ENCODE measurements at places on chromosomes 12 and 14. TPM values are rescaled to one million over a fixed set of nuclear protein-coding genes. Genes with fewer than 3 reads are reported as not detected.

Gene CLMN
- 1.1 TPM for total RNA-seq

GRCh38 chr12:3191450-3191849 is 114.3 kb downstream of the TSPAN9 start:
- DNase-seq, result no peak

Gene PSEN1
- 34.1 TPM for total RNA-seq

GRCh38 chr12:102504871-102505270 is 24.5 kb upstream of the IGF1 start:
- DNase-seq, result no peak

Gene EMC9
- 30.3 TPM for total RNA-seq

DNA sequence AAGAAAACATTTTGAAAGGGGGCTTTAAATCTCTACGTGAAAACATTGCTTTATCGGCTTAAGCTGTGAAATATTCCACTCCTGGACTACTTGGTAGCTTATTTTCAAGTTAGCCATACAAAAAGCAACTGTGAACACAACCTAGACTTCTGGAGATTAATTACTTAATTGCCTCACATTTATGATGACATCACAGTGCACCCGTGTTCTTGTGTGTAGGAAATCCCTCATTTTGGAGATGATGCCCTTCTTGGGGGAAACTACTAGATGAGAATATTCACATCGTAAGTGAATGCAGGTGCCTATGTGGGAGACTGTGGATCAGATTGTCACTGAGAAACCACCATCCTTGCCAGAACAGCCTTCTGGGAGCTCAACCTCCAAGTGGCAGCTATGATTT is 10.5 kb upstream of the B4GALNT3 start:
- no peak for DNase-seq

DNA sequence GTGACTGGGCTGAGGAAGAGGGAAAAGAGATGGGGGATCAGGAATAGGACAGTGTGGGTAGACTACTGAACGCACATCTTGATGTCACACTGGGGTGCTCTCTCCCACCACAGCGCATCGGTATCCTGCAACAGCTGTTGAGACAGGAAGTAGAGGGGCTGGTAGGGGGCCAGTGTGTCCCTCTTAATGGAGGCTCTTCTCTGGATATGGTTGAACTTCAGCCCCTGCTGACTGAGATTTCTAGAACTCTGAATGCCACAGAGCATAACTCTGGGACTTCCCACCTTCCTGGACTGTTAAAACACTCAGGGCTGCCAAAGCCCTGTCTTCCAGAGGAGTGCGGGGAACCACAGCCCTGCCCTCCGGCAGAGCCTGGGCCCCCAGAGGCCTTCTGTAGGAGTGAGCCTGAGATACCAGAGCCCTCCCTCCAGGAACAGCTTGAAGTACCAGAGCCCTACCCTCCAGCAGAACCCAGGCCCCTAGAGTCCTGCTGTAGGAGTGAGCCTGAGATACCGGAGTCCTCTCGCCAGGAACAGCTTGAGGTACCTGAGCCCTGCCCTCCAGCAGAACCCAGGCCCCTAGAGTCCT is 6.9 kb downstream of the C1QL4 start:
- no peak for DNase-seq

Gene C12orf54
- total RNA-seq, result not detected

DNA sequence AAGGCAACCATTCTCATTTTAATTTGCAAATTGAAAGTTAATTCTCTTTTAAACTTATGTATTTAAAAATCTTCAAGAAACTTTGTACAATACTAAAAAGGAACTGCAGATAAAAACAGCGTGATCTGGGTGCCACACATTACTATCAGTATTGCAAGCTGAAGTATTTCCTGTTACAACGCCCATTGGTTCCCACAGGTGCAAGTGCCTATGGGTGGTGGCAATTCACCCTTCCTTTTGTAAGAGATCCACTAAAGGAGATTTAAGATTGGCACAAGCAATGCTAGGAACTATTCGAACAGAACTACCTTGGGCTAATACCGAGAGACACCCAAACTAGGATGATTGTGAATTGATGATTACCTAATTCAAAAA is 13.2 kb downstream of the TAOK3 start:
- DNase-seq, result peak; percentile 76

Gene CLEC6A
- total RNA-seq, result not detected

GRCh38 chr12:32983332-32983731 is 86.8 kb upstream of the PKP2 start:
- no peak for DNase-seq

- no peak for DNase-seq
Observed at GRCh38 chr12:111785651-111786050, 18.9 kb downstream of the ALDH2 start.

DNA sequence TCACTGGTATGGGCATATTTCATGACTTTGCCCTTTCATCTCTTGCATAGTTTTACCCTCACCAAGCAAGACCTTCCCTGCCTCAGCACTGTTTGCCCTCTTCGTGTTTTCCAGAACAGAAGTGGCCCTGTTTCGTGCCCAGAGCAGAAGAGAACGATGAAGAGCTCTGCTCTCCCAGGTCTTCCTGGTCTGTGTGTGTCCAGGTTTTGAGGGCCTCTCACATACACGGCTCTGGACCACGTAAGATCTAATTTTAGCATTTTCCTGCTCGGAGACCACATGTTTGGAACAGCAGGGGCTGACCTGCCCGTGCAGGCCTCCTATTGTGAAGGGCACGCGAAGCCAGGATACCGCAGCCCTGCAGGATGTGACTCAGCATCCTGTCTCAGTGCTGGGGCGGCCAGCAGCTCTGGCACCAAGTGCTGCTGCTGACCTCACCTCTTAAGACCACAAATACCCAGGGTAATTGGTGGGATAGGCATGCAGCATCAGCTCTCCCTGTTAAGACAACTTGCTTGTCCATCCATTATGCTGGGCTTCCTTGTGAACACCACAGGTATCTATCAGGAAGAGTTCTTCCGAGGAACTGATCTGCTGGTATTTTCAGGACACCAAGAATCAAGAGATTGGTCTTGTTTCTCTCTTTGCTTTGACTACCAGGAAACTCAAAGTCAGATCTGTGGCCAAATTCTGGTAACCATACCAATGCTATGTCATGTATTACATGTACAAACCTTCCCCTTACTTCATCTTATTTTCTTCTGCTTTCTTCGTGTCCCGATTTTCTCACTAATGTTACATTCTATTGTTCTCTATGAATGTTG is 19.0 kb downstream of the SSH1 start:
- DNase-seq, result peak; percentile 91

GRCh38 chr14:84806622-84807021 is 723.3 kb upstream of the FLRT2 start:
- no peak for DNase-seq

DNA sequence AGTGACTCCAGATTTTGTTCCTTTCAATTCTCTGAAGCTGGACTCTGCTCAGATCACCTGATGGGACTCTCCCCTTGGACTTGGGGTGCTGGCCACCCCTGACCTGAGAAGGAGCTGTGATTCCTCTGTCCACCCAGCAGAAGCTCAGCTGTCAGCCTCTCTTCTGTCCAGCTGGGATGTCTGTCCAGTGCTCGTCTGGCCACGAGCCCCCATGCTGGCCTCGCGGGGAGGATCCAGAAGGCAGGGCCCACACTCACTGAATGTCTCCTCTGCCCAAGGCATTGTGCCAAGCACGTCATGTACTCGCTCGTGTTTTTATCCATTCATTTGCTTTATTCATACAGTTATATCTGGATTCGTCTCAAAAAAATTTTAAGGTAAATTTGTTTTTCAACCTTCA is 14.2 kb upstream of the SLC24A4 start:
- DNase-seq, result no peak

- DNase-seq, result no peak
Observed at GRCh38 chr12:76804435-76804976, 40.6 kb downstream of the ZDHHC17 start.

- DNase-seq, result no peak
Observed at GRCh38 chr14:100407376-100408102, 84.4 kb downstream of the SLC25A47 start.

- no peak for DNase-seq
Observed at GRCh38 chr12:74424778-74425177, 112.9 kb upstream of the ATXN7L3B start.

Gene R3HDM2
- 45.8 TPM for total RNA-seq

DNA sequence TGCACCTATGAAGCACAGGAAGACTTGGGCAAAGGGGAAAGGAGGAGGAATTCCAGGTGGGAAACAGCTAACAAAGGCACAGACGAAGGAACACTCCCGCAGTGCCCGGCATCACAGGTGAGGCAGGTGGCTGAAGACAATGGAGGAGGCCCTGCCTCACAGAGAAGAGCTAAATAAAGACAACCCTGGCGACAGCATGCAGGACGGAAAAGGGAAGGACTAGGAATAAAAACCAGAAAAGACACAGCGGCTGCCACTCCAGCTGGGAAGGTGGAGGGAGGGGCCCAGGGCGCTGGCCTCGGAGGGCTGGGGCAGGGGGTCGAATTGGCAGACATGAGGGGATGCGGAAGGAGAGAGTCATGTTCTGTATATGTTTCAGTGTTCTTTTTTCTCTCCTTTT is 43.0 kb upstream of the ANO2 start:
- DNase-seq, result peak; percentile 51

Gene LRP6
- total RNA-seq, result 5.8 TPM

Gene TSPAN11
- total RNA-seq, result not detected

DNA sequence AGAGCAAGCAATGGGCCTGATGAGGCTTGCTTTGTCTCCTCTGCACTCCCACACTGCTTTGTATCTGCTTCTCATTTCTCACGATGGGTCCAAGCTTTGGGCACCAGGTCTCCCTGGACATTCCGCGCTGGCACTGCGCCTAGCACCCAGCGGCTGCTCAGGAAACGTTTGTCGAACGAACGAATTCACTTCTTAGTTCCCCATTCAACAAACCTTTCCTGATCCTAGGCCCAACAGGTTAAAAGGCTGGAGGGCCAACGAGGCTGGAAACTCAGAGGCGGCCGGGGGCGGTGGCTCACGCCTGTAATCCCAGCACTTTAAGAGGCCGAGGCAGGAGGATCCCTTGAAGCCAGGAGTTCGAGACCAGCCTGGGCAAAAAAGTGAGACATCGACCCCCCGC is 1.0 kb upstream of the GLRX5 start:
- peak; percentile 70 for DNase-seq

DNA sequence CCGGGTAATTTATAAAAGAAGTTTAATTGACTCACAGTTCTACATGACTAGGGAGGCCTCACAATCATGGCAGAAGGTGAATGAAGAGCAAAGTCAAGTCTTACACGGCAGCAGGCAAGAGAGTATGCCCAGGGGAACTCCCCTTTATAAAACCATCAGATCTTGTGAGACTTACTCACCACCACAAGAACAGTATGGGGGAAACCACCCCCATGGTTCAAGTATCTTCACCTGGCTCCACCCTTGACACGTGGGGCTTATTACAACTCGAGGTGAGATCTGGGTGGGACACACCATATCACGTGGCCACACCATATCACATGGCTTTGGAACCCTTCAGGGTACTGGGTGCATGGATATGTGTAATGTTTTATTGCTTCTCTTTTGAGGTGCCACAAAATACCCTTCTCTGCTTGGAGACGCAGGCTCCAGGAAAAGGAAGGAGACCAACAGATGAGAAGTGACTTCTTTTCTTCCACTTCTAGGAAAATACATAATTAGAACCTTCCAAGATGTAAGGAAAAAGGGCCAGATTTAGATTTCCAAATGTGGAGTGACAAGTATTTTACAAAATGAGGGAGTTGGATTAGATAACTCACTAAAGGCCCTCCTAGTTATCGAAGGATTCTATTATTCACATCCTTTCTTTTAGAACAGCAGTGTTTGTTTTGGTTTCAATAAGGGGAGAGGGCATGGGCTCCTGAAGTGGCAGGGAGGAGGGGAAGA is 33.1 kb upstream of the ETFBKMT start:
- no peak for DNase-seq

DNA sequence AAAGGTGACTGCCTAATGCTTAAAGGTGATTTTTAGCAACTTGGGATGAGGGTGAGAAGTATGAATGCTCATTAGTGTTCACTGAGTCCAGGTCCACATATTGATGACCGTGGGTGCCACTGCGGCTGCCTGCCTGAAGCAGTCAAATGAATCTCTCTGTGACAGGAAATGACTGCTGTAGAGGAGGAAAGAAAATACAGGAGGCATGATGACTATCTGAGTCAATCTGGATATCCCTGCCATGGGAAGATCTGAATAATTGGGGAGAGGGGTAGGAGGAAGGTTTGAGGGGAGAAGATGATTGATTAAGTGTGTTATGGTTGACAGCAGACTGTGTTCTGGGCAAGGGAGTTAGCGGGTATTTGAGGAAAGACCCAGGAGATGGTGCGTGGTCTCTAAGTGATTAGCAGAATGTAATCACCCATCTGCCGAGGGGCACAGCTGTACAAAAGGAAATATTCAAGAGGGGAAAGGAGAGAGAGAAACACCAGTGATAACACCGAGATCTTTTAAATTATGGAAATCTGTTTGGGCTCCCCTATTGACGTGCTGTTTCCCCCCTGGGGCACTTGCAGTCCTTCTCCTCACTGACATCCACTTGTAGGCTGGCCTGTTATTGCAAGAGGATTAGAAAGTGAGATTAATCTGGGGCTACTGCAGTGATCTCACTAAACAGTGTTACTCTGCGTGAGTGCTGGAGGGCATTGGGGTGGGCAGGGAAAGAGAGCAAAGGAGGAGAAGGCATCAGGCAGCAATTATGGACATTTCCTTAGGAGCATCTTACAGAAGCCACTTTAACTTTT is 97.7 kb downstream of the AKAP6 start:
- DNase-seq, result no peak

Gene KRT72
- not detected for total RNA-seq

Gene FBXO34
- 25.3 TPM for total RNA-seq

GRCh38 chr14:56659964-56660551 is 80.5 kb downstream of the TMEM260 start:
- no peak for DNase-seq

- DNase-seq, result no peak
Observed at GRCh38 chr14:72618424-72618823, 275.5 kb downstream of the DPF3 start.

Gene ERBB3
- total RNA-seq, result 0.14 TPM

DNA sequence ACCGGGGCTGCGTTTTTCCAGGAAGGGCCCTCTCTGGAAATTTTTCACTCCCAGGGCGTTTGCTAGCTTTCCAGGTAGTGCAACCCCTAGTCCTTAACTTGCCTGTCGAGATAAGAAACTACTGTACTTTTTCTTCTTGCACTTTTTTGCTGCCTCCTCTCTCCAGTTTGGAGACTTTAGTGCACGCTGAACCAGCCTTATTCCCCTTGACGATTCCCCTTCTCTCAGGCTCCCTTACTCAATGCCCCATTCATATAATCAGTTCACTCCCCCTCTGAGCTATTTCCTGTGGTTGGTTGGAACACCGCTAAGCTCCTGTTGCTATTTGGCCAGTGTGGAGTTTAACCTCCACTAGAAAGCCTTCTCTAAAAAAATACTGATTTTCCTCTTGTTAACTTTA is 682 bp downstream of the CREBL2 start:
- peak; percentile 75 for DNase-seq

GRCh38 chr14:78405079-78405856 is 235.1 kb downstream of the NRXN3 start:
- DNase-seq, result no peak

DNA sequence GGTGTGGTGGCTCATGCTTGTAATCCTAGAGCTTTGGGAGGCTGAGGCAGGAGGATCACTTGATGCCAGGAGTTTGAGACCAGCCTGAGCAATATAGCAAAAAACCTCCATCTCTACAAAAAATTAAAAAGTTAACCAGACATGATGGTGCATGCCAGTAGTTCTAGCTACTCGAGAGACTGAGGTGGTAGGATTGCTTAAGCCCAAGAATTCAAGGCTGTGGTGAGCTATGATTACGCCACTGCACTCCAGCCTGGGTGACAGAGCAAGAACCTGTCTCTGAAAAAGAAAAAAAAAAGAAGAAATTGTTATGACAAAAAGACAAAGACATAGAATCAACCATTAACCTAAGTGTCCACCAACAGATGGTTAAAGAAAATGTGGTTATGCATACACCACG is 2.1 kb upstream of the ATP23 start:
- no peak for DNase-seq

Data from activated CD4-positive, alpha-beta T cell treated with anti-CD3 and anti-CD28 coated beads, Interleukin-2, amount 10 ng/mL, durations not matched to agents 24 days and 14 days (primary cell).